T-helper 22 cell (primary cell): ENCODE measurements at places on chromosomes 7 and 10.

DNA sequence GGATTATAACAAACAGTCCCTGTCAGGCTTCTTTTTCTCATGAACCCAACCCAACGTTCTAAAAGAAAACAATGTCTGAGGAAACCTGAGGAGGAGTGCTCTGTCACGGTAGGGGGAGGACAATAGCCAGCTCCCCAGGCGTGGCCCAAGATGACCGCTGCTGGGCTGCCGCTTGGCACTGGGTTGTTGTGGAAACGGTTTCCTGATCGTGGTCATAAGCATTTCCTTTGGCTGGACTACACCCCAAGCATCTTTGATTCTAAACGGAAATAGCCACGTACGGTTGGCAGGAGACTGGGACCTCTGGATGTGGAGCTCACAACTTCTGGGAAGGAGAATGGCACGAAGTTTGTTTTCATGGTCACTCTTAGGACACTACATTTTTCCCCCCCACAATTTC, 30.4 kb upstream of the DMBT1 start:
- no peak for DNase-seq

DNA sequence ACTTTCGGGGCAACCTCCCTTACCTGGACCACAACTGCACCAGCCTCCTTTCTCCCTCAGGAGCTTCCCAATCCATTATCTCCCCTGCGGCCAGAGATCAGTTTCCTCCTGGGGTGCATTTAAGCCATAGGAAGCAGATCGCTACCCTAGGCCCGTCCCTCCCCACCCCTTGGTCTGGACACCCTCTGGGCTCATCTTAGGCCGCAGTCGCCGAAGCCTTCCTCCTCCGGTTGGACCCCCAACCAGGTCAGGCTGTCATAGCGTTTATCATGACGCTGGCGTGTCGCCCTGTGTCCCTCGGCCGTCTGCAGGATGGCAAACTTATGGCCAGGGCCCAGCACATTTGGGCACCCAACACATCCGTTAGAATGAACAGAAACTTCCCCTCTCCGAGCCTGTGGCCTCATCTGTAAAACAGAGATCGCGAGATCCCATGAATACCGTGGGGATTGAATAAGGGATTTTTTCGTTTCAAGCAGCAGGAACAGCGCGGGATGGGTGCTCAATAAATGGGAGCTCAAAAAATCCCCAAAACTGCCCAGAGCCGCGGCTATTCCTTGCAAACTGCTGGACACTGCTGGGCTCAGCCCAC, 669 bp upstream of the AP5Z1 start:
- no peak for DNase-seq

GRCh38 chr10:58894929-58895328, 281.5 kb upstream of the PHYHIPL start:
- no peak for DNase-seq

DNA sequence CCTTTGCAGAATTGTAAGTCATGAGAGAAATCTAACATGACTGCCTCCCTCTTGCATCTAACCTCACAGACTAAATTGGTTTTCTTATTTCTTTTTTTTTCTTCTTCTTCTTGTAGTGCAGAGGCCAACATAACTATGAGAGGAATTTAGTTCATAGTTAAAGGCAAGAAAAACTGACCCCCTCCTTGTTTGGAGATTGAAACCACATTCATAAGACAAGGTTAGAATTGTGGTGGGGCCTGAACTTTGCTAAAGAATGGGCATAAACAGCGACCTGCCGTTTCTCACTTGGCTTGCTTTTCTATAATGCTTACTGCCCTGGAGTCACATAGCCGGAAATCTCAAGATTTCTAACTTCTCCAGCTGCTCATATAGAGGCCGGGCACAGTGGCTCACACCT, 2.4 kb upstream of the POLM start:
- DNase-seq = no peak

GRCh38 chr10:29204070-29204800, 84.6 kb upstream of the LYZL1 start:
- DNase-seq = no peak
